ENCODE measurements at places on chromosomes 1 and 21.

- no peak for DNase-seq
These were observed 19.5 kb downstream of the SZRD1 start for GRCh38 chr1:16386454-16387113.

DNA sequence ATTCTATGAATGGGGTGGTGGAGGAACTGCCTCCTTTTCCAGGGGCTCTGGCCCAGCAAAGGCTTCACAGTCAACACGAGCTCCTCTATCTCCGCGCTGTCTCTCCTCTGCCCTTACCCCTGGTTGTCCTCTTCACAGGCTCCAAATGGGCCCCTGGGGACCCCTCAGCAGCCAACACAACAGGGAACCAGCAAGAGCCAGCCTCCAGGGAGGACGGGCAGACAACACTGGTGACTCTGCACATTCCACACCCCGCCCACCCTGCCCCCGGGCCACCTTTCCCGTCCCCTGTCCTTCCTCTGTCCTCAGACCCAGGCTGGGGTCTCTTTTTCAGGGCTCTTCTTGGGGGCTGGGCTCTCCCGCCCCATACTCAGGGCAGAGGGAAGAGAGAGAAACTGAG, 17.5 kb upstream of the ETV3 start:
- DNase-seq = no peak

GRCh38 chr1:143720087-143721023, 251.4 kb downstream of the FAM72C start:
- DNase-seq = no peak

- no peak for DNase-seq
These were observed at the start of gene RXRG for GRCh38 chr1:165444897-165445370. TSS of gene RXRG (minus strand) at chr1:165445126. CDS start at chr1:165444893, 233 bp downstream.

DNA sequence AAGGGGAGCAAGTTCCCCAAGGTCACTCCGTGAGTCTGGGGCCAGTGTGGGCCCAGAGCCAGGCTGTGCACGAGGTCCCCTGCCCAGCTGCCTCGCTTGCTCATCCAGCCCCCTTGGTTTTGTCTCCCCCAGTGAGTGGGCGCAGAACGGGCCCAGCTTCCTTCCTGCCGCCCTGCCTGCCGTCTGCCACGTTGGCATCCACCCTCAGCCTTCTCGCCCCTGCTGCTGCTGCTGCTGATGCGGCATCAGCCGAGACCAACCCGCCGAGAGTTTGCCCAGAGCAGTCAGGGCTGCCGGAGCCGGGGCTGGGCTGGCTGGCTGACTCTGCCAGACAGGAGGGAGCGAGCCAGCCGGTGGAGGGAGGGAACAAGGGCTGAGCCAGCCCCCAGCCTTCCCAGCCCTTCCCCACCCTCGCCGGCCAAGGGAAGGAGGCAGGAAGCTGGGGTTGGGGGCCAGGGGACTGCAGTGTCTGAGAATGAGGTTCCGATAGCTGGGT, 31.4 kb upstream of the WASF2 start:
- no peak for DNase-seq

DNA sequence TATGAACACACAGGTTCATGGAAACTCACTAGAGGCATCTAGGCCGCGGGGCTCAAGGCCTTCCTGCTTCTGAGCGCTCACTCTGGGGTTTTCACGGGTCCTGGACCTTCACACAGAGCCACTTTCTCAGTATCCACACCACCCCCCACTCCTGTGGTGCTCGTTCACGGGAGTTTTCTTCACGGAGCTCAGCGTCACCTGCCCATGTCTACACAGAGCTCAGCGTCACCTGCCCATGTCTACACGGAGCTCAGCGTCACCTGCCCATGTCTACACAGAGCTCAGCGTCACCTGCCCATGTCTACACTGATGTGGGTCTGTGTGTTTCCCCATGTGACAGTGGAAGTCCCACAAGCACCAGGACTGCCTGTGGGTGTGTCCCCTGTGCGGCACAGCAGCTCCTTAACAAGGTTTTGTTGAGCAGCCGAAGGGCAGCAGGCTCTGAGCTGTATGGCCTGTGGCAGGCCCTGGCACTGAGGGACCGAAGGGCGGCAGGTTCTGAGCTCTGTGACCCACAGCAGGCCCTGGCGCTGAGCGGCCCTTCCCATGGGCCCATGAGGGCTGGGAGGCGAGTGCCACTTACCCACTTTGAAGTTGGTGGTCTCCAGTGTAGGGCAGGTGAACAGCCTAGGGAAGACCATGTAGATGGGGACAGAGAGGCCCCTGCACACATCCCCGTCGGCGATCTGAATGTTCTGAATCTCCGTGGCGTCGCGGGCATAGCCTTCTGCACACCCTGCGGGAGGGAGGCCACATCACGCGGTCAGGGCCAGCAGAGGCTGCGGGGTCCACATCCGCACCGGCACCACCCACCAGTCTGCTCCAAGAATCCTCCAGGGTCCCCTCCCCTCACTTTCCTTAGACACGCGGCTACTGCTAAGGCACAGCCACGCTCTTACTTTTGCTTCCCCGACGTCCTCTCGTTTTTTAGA, 39.8 kb downstream of the VPS26C start:
- DNase-seq = no peak

- DNase-seq = no peak
These were observed 624.4 kb upstream of the PLXNA2 start for GRCh38 chr1:208868554-208868953.

DNA sequence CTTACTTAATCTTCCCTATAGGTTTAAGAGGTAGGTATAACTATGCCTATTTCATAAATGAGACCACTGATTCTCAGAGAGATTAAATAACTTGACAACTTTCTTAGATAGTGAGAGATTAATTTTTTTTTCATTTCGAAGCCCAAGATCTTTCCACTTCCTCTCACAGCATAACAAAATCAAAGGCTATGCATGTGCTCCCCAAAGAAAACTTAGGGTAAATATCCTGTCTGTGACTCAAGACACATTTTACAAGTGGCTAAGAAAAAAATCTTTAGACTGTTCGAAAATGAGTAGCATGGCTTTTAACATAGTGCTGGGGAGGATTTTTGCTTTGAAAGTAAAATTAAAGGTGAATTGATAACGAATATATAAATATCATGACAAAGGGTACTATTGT, 8.2 kb upstream of the C1orf141 start:
- DNase-seq = no peak

All from stimulated activated CD8-positive, alpha-beta memory T cell treated with anti-CD3 and anti-CD28 coated beads, Interleukin-4, amount 100 ng/mL, for 1 hour (primary cell).